ENCODE measurements at places on chromosomes 7 and 10.

DNA sequence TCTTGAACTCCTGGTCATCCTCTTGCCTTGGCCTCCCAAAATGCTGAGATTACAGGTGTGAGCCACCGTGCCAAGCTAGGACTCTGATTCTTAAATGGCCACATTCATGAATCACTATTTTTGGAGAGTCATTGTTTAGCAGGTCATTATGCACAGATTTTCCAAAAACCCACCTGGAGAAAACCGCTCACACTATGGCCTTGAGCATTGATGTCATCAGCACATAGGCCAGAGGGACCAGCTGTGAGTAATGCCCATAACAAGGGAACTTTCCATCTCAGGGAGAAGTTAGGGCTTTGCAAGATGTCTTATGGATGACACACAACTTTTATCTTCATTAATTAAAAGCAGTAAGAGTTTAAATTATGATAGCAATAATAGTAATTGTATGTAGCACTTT is 86.4 kb upstream of the KIF5B start:
- no peak for DNase-seq

DNA sequence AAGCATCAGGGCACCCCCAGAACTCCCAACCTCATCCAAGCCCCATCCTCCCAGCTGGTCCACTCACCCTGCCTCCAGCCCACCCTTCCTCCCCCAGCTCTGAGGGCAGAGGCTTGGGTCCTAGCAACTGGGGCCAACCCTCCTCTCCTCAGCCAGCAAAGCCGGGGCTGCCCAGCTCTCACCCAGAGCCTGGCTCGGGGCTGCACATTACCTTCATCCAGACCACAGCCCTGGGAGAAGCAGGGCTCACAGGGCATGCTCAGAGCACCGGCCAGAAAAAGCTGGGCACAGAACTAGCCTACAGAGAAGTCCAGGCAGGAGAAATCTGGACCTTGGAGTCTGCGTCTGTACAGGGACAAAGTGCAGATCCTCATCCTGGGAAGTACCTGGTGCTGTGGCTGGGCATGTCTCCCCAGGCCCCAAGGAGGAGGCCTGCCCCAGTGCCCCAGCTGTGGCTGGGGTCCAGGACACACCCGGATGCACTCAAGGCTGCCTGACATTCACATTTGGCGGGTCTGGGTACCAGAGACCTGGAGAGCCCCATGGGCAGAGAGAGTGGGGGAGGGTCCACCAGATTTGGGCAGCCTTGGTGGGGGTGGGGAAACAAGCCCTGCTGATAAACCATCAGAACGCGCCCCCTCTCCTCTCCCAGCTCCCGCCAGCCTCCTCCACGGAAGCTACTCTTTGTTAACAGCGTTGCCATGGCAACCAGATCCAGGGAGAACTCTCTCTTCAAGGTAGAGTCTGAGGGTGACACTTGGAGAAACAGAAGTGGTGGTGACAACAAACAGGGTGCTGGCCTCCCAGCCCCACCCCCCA is 5.1 kb downstream of the RASGEF1A start:
- DNase-seq, result no peak

GRCh38 chr7:21184942-21185652 is 242.8 kb upstream of the SP4 start:
- DNase-seq, result no peak

- DNase-seq, result no peak
Observed at GRCh38 chr7:50860174-50860573, 77.5 kb upstream of the GRB10 start.

- no peak for DNase-seq
Observed at GRCh38 chr7:70618020-70618551, 513.9 kb upstream of the GALNT17 start.

DNA sequence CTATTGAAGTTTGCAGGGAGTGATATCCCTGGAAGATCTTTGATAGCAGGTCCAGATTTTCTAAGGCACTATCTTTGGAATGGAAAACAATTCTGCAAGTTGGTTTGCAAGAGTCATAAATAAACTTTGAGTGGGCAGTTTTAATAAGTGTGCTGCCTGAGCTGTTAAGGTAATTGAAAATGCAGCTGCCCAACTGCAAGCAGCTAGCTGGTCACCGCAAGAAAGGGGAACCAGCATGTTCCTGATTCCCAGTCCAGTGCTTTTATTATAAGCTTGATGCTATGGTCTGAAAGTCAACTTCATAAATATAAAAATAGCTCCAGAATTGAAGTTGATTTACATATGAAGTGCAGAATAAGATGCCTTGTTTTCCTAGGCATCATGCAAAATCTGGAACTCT is 308.4 kb downstream of the ZNF248 start:
- DNase-seq, result no peak

DNA sequence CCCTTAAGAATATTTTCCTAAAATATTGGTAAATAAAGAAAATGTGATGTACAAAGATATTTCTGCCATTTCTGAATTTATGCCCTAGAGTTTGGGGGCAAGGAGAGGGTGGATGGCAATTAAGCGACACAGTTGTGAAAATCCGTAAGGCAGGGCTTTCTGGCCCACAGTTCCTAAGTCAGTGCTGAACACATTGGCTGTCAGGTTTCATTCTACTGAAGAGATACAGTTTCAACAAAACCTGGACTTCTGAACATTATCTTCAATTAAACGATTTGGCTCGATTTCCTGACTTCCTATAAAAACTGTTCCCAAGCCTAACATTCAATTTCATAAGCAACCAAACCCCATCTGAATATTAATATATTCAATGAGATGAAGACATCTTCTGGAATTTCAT is 61.1 kb upstream of the NEBL start:
- no peak for DNase-seq

- DNase-seq, result no peak
Observed at GRCh38 chr10:17669185-17669872, 25.4 kb downstream of the STAM start.
